ENCODE measurements at places on chromosomes 11 and 22.

- DNase-seq = peak; percentile 44
Measured at GRCh38 chr22:31230871-31231621, 18.9 kb downstream of the LIMK2 start.

GRCh38 chr11:32888805-32889204 is 3.8 kb upstream of the QSER1 start:
- DNase-seq = peak; percentile 72

GRCh38 chr11:112620621-112621394 is 340.4 kb upstream of the NCAM1 start:
- peak; percentile 47 for DNase-seq

DNA sequence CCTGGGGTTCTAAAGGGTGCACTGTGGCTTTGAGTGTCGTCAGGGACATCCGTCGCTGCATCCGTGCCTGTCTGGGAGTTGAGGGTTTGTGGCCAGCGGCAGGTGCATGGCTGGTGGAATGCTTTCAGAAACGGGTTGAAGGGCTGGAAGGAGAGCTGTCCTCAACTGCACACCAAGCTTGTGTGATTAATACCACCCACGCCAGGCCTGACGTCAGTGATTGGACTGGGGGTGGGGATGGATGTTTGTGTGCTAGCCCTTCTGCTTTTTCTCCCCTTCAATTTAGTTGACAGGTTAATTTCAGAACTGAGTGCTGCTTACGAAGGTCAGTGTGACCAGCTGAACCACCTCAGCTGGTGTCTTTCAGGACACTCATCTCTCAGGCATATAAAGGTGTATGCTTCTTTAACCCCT is 3.2 kb upstream of the GAB2 start:
- DNase-seq = peak; percentile 29

GRCh38 chr11:74534216-74534945 is 40.9 kb upstream of the LIPT2 start:
- DNase-seq = no peak

- peak; percentile 0 for DNase-seq
Measured at GRCh38 chr22:34045311-34045710, 125.0 kb upstream of the LARGE1 start.

DNA sequence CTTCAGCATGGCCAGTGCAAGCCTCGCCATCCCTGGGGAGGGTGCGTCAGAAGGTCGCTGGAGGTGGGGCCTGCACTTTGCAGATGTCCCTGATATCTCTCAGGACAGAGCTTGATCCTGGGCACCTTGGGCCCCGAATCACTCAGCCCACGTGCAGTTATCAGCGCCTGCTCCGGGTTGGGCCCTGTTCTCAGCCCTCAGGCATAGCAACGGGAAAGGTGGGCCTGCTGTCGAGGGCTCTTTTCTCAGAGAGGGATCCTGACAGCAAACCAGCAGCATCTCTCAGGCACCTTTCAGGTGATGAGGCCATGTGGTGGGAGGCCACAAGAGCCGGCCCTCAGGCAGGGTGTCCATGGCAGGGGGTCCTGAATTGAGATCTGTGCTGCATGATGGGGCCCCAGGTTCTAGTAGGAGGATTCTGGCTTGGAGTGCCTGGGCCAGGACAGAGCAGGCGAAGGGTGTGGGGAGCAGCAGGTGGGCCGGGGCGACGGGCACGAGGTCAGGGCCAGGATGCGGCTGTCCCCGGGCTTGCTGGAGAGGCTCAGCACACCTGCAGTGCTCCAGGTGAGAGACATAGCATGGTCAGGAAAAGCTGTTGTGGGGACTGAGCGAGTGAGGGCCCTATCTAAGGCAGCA is 280.5 kb downstream of the TBC1D22A start:
- no peak for DNase-seq

GRCh38 chr11:36053281-36053680 is 109.4 kb downstream of the LDLRAD3 start:
- no peak for DNase-seq

DNA sequence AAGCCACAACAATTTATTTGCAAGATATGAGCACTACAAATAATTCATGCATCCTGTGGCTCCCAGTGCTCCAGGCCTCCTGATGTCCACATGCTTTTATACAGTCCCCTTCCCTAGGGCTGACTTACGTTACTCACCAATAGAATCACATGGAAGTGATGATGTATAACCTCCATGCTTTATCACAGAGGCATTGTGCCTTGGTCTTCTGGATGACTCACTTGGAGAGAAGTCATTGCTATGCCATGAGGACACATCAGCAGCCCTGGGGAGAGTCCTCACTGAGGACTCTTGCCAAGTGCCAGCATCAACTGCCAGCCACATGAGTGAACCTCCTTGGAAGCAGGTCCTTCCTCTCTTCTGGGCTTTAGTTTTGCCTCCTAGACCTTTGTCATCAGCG is 22.0 kb upstream of the IGSF9B start:
- DNase-seq = peak; percentile 9

GRCh38 chr11:14974515-14975251 is 2.5 kb upstream of the CALCA start:
- DNase-seq = peak; percentile 46

DNA sequence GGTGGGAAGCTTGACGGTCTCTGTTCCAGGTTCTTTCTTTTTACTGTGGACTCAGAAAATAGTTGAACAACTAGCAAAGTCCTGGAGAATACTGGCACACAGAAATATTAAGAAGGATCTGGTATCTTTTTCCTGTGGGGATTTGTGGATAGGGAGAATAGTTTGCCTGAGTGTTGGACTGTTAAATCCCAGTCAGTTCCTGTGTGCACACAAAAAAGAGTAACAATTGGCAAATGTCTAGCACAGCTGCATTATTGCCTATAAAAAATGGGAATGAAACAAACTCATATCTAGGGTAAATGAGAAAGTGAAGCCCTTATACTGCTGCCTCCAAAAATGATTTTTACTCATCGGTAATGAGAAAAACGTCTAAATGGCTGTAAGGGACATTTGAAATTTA is 828.2 kb downstream of the JRKL start:
- no peak for DNase-seq

GRCh38 chr22:39351689-39352214 is 2.0 kb downstream of the SYNGR1 start:
- peak; percentile 85 for DNase-seq

GRCh38 chr22:31623592-31624304 is 38.3 kb downstream of the PISD start:
- no peak for DNase-seq

GRCh38 chr22:20532256-20532993 is 25.0 kb downstream of the MED15 start:
- no peak for DNase-seq

DNA sequence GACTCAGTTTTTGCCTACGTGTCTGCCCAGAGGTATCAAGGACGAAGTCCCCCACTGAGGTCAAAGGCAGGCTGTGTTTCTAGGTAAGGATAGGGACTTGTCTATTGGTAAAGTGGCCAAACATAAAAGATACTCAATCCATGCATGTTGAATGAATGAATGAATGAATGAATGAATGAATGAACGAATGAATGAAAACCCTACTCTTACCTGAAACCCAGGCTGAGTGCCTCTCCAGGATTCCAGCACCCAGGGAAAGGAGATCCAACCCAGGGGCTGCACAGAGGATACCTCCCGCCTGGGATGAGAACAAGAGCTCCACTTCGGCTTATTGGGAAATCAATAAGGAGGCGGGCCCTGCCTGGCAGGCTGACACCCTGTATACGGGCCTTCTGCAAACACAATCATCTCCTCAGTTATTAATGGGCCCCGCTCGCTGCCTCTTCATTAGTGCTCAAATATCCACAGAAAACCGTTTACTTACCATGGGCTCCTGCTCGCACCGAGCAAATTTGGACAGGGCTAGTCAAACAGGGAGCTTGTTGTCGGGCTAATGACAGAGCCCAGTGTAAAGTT is 177.4 kb downstream of the BUD13 start:
- DNase-seq = no peak

- DNase-seq = no peak
Measured at GRCh38 chr22:46293577-46294260, 3.0 kb upstream of the GTSE1 start.

- DNase-seq = no peak
Measured at GRCh38 chr11:134429106-134429505, 17.1 kb upstream of the B3GAT1 start.

DNA sequence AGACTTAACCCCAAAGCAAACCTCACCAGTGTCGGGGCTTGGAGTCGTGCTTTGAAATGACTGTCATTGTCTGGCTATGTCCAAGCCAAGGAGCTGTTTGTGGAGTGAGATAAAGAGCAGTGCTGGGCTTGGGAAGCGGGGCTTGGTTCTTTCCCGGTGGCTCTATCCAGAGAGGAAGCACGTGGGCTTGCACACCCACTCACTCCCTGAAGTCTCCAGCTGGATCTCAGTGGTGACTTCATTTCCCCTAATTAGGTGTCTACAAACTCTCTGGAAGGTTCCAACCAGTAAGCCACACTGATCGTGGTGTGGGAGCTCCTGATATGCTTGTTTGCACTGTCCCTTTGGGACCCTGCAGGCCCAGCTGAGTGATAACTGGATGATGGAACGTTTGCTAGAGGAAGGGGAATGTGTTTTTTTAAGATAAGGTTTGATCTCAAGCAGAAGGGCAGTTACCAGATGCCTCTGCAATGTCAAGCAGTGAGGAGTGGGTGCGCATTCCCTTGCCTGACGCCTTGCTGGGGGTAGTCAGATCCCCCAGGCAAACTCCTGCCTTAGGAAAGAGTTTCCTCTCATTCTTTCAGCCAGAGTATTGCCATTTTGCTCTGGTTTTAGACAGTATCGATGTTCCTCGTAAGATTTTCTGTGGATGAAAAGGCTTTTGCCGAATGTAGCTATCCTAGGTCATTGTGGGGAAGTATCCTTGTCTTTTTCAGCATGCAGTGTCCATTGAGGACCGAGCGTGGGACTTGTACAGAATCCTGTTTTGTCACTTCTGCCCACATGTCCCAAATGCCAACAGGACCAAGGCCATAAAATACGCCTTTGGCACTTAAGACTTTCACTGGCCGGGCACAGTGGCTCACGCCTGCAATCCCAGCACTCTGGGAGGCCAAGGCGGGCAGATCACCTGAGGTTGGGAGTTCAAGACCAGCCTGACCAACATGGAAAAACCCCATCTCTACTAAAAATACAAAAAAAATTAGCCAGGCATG is 90.9 kb downstream of the MICAL2 start:
- peak; percentile 96 for DNase-seq

GRCh38 chr11:121534131-121535093 is 81.6 kb upstream of the SORL1-AS1 start:
- peak; percentile 27 for DNase-seq

GRCh38 chr11:266676-267439 is 11.3 kb upstream of the NLRP6 start:
- no peak for DNase-seq

DNA sequence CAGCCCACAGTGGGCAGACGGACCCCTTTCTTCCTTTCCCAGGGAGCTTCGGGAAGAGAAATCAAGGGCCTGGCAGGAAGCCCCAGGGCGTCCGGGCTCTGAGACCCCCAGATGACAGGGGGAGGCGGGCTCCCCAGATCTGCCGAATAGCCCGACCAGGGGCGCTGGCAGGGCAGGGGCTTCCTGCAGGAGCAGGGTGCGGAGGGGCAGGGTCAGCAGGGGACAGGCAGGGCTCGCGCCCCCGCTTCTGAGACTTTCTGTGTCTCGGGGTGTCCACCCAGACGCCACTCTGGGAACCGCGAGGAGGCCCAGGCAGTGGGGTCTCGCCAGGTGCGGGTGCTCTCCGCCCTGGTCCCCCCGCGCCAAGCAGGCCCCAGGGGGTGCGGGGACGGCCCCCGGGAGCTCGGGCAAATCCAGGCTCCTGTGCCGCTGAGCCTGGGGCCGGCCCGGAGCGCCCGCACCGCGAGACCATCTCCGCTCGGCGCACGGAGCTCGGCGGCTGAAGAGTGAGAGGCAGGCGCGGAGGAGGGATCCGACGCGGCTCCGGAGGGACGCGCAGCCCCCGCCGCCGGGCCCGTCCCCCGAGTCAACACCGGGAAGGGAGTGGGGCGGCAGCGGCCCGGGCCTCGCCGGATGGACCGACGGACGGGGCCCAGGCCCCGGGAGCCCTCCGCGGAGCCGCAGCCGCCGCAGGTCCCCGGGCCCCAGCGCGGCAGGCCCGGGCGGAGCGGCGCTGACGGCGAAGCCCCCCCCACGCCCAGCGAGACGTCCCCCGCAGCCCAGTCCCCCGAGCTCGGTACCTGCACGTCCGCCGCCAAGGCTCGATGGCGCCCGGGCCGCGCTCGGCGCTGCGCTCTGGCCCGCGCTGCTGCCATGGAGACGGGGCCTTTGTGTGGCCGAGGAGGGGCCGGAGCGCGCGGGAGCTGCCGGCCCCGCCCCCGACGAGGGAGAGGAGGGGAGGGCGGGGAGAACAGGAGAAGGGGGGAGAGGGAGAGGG is at the start of gene PLXNB2:
TSS of gene PLXNB2 (minus strand) at position 894 of the 997 bp plus-strand sequence. CDS start 17,062 bp downstream, outside the sequence.
- DNase-seq = peak; percentile 72

DNA sequence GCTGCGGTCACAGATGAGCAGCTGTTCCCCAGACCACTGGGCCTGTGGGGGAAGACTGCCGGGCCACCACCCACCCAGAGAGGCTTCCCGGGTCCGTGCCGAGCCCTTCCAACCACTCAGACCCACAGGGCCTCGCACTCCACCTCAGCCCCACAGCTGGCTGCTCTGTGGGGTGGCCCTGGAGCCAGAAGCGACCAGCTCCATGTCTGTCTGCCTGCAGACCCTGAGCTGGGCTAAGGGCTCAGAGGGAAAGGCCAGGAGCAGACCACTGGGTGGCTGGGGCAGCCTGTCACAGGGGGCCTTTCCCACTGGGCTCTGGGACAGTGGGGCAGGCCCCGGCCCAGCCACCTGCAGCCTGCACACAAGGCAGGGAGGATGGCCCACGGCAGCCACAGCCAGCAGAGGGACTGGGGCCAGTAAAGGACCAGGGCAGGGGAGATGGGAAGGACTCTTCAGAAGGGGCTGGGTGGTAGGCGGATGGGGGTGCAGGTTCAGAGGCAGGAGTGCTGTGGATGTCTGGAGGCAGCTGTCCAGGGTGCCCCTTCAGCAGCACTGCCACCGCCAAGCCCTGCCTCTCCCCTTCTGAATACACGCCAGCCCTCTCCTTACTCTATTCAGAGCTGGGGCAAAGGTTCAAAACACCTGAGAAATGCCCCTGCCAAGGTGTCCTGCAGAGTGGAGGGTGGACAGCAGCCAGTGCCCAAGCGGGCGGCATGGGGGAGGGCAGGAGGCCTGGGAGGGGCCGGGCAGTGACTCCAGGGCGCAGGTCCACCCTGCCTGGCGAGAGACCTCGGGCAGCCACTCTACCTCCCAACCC is 32.2 kb downstream of the GNB1L start:
- no peak for DNase-seq

Measured in M059J (cell line).